ENCODE measurements at places on chromosomes 2 and 18.

DNA sequence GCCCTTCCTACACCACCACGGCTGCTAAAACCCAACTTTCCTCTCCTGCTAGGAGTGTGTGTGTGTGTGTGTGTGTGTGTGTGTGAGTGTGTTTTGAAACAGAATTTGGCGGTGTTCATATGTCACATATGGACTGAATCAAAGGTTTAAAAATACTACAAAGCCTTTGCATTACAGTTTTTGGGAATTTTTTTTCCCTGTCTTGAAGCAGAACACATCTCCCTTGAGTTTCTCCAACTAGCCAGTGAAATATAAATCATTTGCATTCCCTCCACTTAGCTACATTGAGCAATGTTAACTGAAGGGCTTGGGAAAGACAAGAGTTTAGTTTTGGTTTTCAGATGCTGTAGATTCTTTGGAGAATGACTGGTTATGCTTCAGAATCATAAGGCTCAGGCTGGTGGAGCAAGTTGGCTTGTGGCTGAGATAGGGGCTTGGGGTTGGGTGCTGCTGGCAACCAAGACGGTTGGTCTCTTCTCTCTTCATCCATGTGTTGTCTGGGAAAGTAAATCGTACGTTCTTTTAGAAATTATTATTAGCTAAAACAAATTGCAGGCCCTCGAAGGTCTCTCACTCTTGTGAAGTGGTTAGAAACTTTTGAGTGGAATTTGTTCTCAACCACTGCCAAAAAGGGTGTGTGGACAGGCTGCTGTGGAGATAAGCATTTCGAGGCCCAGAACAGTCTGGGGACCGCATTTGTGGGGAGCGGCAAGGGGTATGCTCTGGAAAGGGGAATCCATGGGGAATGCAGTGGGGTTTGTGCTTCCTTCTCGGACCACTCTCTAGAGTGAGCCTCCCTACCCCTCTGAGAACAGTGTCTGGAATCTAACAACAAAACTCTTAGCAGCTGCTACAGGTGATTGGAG, 1.4 kb downstream of the NRP2 start:
- peak; percentile 67 for DNase-seq

- DNase-seq, result no peak
These were observed 8.8 kb upstream of the GBX2 start for GRCh38 chr2:236176951-236177350.

DNA sequence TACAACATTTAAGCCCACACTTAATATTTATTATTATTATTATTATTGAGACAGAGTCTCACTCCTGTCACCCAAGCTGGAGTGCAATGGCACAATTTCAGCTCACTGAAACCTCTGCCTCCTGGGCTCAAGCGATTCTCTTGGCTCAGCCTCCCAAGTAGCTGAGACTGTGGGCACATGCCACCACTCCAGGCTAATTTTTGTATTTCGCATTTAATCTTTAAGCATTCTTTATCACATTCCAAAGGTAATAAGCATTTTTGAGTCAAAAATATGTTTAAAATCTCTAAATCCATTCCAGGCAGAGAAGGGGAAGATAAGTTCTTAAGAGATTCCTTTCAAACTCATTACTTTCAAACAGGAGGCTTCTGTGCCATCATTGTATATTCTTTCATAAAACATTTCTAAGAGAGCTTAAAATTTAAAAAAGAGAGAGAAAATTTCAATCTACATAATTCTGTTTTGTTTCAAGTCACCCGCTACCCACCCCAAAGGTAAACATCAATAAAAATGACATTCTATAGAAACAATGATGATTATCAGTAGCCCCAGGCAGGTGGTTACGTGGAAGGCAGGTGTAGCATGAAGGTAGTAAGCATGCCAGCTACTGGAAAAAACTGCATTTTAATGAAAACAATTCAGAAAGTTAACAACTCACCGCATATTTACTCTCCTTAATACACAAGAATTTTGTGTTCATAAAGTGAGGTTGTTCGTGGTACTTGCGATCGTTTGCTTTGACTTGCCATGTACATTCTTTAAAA, 84.4 kb upstream of the NARS1 start:
- no peak for DNase-seq

- DNase-seq, result no peak
These were observed 180.7 kb upstream of the EPHA4 start for GRCh38 chr2:221752781-221753180.

DNA sequence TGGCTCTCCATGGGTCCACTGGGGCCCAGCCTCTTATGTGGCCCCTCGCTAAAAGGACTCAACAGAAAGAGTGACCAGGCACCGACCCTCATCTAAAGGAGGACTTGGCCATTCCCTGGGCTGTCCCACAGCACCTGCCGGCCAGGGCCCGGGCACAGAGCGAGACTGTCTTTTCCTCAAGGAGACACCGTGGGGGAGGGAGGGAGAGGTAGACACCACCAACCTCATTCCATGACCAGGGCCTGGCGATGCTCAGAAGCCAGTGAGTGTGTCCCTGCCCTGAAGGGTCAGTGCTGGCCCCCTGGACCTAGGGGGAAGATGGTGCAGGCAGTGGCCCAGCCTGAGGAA, 39.8 kb upstream of the ALPP start:
- DNase-seq, result no peak

DNA sequence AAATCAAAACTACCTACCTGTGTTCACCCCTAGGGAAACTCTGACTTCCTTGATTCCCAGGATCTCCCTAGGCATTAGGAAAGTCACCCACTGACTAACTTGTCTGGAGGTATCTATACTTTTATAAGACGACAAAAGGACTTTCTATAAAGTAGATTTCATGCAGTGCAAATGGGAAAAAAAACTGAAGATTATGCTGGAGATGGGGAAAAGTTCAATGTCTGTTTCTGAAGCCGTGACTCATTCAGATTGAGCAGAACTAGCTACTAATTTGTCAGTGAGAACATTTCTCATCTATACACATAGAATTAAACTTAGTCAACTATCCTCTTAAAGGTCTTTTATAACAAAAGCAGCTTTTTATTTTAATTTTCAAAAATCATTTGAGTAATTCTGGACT, 6.0 kb downstream of the SEPTIN10 start:
- DNase-seq, result peak; percentile 55

GRCh38 chr18:63963615-63964256, 6.1 kb upstream of the SERPINB8 start:
- DNase-seq, result peak; percentile 56

DNA sequence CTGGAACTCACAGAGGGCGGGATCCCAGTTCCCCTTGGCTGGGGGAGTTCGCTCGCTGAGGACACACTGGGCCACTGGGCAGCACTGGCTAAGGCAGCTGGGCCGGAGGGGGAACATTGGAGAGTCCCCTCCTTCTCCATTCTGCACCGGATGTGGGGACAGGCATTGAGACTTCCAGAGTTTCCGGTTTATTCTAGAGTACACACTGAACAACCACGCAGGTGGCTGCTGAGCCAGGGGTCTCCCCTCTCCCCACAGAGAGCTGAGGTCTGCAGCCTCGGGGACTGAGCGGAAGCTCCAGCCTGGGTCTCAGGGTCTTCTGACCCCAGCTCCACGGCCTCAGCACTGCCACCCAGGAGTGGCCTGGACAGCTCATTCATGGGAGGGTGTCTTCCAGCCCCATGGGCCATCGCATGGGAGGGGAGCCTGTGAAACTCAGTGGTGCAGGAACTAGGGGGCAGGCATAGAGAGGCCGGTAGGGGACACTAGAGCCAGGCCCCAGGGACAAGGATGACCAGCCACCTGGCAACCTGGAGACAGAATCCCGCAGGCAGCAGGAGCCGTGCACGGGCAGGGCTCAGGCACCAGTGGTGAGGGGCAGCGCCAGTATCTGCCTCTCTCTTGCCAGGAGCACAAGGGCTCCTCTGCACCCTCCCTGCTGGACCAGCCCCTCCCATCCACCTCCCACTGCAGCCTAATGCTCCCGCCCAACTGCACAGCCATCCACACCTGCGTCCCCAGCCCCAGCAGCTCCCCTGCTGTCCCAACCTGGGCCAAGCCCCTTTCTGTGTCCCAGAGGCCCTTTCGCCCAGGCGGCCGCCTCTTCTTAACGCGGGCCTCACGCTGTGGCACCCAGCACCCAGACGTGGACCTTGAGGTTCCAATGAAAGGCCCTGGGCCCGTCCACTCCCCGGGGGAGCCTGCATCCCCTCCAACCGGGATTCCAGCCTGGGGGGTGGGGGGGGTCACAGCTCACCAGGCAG, 45.1 kb upstream of the GPC1 start:
- no peak for DNase-seq

DNA sequence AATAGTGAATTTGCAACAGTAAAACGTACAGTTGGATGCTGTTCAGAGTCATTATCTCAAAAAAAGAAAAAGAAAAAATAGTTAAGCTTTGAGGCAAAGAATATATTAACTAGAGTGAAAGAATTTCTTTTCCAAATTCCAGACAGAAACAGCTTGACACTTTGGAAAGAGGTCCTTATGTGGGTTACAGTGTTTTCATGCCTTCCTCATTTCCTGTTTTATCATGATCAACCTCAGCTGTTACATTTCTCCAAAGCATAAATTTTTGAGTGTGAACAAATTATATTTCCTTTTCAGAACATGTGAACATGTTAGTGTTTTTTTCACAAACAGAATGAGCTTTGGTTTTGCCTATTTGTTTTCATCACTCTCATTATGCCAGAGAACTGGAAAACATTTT, 13.6 kb downstream of the FRZB start:
- DNase-seq, result no peak

GRCh38 chr2:45595721-45596435, 15.2 kb downstream of the SRBD1 start:
- peak; percentile 83 for DNase-seq

GRCh38 chr18:75727456-75727855, 300.0 kb upstream of the SMIM21 start:
- DNase-seq, result peak; percentile 27

GRCh38 chr2:110881908-110882307, 149.5 kb downstream of the ACOXL start:
- DNase-seq, result no peak

DNA sequence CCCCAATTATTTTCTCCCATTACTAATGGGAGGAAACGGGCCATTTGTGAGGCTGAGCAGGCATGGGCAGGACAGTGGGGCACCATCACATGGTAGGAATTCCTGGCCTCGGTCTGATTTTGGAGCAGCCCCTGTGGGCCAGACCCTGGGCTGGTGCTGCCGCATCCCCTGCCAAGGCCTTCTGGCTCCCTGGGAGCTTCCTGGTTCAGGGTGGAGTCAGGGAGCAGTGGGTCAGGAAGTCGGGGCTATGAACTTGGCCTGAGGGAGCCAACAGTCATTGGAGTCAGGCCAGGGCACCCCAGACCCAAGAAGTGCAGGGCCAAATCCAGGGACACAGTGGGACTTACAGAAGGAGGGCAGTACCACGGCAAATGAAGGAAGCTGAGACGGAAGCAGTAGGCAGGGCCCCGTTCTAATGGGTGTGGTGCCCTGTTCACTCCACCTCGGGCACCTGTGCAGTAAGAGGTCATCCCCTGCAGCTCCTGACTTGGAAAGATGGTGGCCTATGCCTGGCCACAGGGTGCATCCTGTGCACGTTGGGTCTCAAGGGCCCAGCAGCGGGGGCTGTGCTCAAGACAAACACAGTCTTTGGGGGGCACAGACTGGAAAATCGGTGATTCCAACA, 328.1 kb downstream of the SMAD2 start:
- no peak for DNase-seq
